Sigmoid colon (tissue), 7 donors: ENCODE measurements at places on chromosomes 13 and 19. TPM values are rescaled to one million over a fixed set of nuclear protein-coding genes. Genes with fewer than 3 reads are reported as not detected.

GRCh38 chr13:46926916-46927590, 30.2 kb upstream of the HTR2A start:
- DNase-seq = no peak

DNA sequence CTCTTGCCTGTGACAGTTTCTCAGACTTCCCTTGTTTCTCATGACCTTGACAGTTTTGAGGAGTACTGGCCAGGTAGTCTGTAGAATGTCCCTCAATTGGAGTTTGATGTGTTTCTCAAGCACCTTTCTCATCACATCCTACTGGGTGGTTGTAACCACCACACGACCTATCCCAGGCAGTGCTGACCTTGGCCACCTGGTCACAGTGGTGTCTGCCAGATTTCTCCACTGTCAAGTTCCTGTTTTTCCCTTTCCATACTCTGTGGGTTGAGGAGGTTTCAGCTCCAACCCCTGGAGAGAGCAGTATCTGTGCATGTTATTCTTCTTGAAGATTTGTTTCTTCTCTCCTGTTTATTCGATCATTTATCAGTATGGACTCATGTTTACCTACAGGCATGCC, 8.4 kb upstream of the UPF3A start:
- no peak for DNase-seq

GRCh38 chr13:113729187-113730019, 29.6 kb upstream of the TMEM255B start:
- no peak for DNase-seq

- no peak for DNase-seq
Measured at GRCh38 chr13:28498481-28499115, 3.7 kb upstream of the FLT1 start.

DNA sequence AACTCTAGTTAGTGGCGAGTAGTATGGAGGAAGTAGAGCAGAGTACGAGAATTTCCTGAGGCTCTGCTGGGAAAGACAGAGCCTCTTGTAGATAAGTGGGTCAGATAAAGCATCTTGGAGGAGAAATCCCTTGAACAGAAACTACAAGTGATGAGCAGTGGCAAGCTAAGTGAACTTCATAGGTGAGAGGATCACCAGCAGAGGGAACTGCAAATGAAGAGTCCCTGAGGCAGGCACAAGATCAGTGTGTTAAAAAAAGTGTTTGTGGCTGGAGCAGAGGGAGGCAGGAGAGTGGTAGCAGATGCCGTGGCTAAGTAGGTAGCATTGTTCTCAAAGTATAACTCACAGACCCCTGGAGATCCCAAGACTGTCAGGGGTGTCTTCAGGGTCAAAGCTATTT, 437.6 kb downstream of the HS6ST3 start:
- no peak for DNase-seq

TMC4 gene
- 25.2 TPM for polyA plus RNA-seq

ZNF296 gene
- 3.0 TPM for polyA plus RNA-seq

SHANK1 gene
- polyA plus RNA-seq = not detected
